ENCODE measurements at places on chromosomes 2 and 18.
A peak's percentile ranks its signal among the peaks of the same experiment; 100 is the strongest.

GRCh38 chr2:11467129-11467649 is 1.2 kb upstream of the E2F6 start:
- DNase-seq, result no peak

DNA sequence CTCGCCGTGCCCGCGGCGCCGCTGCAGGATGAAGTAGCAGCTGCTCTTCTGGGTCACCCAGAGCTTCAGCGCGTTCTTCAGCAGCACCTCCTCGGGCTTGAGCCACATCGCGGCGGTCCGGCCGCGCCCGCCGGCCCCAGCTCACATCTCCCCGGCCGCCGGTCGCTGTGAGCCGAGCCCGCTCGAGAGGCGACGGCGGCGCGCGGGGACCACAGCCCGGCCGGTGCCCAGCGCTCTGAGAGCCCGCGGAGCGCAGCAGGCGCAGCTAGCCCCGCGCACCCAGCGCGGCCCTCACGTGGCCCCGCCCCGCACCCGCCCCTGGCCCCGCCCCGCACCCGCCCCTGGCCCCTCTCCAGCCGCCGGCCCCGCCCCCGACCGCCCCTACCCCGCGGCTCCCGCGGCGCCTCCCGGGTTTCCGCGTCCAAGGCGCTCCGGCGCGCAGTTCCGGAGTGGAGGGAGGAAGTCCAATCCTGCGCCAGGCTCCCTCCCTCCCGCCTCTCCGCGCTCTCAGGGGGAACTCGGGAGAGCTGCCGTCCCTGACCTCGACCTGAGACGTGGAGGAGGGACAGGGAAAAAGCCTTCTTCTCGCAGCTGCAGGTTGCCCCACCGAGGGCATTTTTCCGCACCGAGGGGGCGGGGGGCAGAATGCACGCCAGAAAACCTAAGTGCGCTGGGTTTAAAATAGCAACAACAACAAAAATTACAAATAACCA is at the start of gene TBC1D8:
Gene TBC1D8 (minus strand): TSS at position 237 of the 713 bp plus-strand sequence. CDS start 129 bp downstream, at position 108.
- peak; percentile 81 for DNase-seq

- DNase-seq, result peak; percentile 34
Measured at GRCh38 chr2:219658196-219658846, 30.9 kb downstream of the SLC4A3 start.

GRCh38 chr2:127155028-127155581 is 48.2 kb upstream of the BIN1 start:
- peak; percentile 91 for DNase-seq

DNA sequence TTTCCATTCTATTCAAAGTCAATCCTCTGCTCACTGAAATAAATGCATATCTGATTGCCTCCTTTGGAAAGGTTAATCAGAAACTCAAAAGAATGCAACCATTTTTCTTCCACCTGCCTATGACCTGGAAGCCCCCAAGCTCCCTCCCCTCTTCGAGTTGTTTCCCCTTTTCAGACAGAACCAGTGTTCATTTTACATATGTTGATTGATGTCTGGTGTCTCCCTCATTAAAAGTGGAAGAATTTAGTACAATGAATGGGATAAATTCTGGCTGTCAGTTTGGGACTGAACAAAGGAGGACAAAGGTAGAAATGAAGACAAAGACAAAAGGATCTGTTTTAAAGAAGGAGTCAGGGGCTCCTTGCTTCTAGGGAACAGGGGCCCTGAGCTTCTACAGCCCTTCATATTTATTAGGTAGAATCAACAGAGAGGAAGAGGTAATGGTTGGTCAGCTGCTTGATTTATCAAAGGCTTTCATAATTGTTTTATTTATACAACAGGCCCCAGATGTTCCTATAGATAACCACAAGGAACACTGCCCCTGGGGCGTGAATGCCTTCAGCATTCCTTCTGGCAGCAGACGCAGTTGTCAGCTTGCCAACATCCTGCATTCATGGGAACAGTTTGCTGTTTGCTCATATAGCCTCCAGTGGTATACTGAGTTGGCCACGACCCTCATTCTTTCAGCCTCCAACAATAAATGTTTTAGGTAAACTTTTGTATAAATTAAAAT is 949.8 kb upstream of the LRATD1 start:
- DNase-seq, result peak; percentile 60

DNA sequence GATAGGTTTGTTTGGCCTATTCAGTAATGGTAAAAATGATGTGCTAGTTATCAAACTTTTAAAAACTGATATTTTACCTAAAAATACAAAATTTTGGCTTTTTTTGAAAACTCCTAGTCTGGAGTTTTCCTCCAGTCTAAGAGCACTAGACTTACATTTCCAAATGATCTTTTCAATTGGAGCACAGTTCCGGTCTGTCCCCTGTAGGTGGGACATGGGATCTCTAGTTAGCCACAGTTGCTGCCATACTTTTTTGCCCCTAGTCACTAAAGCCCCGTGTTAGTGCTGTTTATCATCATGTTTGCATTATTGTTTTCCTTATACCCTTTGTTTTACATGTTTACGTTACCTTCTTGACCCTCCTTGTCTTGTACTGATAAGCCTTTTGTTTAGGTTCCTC is 52.4 kb downstream of the RELCH start:
- DNase-seq, result no peak

- DNase-seq, result no peak
Measured at GRCh38 chr2:29579495-29580169, 341.8 kb downstream of the ALK start.

- DNase-seq, result peak; percentile 81
Measured at GRCh38 chr18:23943903-23944624, 70.5 kb upstream of the TTC39C start.

DNA sequence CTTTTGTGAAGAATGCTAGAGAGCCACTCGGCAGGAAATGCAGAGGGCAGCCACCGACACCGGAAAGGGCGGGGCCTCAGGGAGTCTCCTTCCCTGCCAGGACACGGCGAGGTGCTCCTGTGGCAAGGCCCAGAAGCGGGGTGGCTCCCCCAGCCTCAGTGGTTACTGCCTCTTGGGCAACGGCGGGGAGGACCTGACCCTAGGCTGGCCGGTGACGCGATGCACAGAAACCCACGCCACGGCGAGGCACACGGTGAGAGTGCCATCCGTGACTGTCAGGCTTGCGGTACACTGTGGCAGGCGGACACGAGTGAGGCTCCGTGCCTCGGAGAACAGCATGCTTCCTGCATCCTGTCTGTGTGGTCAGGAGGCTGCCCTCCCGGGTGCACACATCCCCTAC is 47.8 kb downstream of the ZAP70 start:
- no peak for DNase-seq

- DNase-seq, result no peak
Measured at GRCh38 chr18:22108674-22109073, 60.7 kb upstream of the GATA6 start.

DNA sequence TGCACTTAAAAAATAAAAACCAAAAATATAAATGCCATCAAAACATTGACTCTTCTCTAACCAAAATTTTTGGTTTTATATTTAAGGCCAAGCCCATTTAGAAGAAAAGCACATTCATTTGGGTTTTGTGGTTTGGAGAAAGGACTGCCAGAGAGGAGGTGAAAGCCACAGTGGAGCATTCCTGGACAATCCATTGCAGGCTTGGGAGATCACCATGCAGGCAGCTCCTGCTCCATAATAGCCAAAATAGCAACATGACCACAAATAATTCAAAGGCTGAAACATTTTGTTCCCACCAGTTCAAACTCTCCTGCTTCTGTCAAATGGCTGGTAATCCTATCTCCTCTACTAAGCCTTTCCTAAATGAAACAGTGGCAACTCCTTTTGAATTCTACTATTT is 73.5 kb downstream of the GALNT3 start:
- peak; percentile 92 for DNase-seq

GRCh38 chr2:138079976-138080375 is 115.7 kb downstream of the HNMT start:
- DNase-seq, result no peak

GRCh38 chr18:77651441-77651840 is 401.8 kb downstream of the GALR1 start:
- no peak for DNase-seq

DNA sequence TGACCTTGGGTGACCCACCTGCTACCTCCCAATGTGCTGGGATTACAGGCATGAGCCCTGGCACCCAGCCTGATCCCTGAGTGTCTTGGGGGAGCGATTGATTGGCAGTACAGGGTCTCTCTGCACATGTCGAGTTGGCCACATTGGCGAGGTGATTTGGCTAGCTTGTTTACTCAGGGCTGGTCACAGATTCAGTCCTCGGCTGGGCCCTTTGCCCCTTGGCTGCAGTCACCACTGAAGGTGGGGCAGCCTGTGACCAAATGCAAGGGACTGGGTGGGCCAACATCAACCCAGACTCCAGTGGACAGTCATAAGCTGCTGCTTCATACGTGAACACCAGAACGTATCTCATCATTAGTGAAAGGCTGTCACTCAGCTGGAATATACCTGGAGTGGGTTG is 114.9 kb downstream of the ZNF532 start:
- no peak for DNase-seq

- no peak for DNase-seq
Measured at GRCh38 chr2:64541547-64541946, 17.4 kb downstream of the AFTPH start.

GRCh38 chr2:213189001-213189899 is 37.8 kb upstream of the IKZF2 start:
- DNase-seq, result peak; percentile 44

- DNase-seq, result no peak
Measured at GRCh38 chr2:139177041-139177440, 396.9 kb upstream of the NXPH2 start.

DNA sequence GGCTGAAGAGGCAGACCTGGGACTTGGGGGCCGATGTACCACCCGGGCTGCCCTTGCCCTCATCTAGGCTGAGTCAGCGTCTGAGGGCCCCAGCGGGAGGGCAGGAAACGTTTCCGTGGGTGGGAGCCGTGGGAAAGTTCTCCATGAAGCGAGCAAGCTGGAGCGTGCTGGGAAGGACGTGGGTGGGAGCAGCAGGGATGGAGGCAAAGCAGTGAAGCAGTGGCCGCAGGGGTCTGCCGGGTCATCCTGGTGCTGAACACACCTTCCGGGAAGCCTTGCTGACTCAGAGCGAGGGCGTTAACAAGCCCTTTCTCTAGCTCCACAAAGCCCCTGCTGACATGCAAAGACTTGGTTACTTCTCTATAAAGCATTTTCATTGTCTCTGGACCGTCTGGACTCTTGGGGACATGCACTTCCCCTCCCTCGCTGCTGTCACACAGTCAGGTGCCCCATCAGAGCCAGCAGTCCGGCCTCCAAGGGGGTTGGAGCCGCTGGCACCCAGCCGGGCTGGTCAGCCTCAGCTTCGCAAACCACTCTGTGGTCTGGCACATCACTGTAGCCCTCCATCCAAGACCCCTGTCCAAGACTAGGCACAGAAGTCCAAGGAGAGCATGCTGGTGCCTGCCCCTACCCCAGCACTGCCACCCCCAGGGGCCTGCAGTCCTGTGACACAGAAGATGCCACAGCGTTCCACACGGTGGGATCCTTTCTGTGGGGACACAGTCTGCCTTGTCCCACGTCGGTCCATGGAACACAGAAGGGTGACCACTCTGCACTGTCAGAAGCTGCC is 115.1 kb upstream of the GPC1 start:
- DNase-seq, result peak; percentile 70

- peak; percentile 79 for DNase-seq
Measured at GRCh38 chr2:9310377-9310776, 103.8 kb downstream of the ASAP2 start.

DNA sequence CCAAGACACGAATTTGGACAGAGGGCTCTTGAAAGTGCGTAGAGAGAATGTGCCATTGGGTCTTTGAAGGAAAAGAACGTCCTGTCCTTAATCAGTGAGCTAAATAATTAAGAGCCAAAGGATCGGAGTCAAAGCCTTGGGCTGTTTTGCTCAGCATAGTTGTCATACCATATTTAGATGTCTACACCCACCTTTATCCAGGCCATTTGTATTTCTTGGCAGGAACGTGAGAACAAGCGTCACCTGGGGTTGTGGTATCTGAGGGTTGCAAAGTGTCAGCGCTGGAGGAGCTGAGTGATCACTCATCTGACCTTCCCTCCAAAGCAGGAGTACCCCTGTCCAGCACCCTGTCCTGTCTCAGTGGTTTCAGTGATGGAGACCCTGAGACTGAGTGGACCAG is 4.5 kb downstream of the LPIN1 start:
- DNase-seq, result no peak

GRCh38 chr2:68767031-68767961 is 32.7 kb downstream of the ARHGAP25 start:
- no peak for DNase-seq

DNA sequence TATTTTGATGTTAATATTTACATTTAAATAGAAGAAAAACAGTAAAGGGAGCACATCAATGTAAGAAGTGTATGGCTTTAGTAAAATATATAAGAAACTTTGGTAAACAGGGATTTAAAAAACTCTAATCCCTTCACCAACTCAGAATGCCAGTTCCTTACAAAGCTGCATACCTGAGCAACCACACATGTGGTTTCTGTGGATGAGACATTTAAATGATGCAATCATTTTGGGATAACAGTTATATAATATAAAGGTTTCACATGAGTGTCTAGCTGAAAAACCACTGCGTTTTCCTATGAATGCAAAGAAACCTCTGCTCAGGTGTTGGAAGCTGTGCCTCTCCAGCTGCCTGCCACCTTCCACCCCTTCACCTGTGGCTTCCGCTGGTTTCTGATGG is 209.1 kb upstream of the REV1 start:
- DNase-seq, result peak; percentile 73

DNA sequence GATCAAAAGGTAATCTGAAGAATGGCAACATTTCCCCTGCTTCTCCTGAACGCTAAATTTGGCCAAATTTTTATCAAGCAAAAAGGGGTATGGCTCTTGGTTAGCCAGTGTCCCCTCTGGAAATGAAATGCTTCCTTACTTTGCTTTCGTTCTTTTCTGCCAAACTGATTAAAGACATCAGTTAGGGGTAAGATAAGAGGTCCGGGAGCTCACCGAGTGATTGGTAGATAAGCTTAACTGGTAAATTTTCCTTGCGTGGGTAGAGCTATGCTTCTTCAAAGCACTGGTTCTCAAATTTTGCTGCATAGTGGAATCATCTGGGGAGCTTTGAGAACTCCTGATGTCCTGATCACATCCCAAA is 62.7 kb upstream of the MAPRE2 start:
- no peak for DNase-seq

DNA sequence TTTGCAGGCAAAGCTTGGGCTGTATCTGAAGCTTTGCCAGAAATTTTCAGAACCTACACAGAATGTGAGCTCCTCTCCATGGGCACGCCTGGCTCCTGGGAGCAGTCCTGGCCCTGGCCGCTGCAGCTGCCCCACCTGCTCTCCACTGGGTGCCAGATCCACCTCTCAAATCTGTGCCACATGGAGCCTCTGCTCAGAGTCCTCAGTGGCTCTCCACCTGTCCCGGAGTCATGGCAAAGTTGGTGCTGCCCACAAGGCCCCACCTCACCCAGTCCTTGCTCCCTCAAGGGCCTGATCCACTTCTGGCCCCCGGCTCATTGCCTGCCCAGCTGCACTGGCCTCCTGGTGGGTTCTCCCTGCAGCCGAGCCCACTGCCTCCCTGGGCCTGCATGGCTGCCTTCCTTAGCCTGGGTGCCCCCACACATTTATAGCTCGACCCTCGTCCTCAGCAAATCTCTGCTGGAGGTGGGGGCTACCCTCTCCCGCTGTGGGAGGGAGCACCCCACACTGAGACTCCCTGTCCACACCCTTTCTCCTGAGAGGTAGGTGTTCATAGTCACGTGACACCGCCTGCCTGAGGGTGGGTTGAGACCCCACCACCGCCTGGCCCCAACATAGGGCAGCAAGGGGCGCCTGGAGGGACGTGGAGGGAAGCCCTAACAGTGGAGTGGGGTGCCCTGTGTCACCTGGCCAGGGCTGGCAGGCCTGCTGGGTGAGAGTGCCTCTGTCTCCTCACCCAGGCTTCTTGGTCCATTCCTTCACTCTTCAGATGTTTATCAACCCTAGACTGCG is 224.1 kb downstream of the SH3RF3 start:
- DNase-seq, result no peak

- peak; percentile 99 for DNase-seq
Measured at GRCh38 chr2:12534646-12535263, 182.0 kb upstream of the TRIB2 start.

GRCh38 chr18:12597760-12598159 is 60.1 kb downstream of the SPIRE1 start:
- peak; percentile 90 for DNase-seq
